AG08396 (cell line): ENCODE measurements at places on chromosomes 7 and 10.
A peak's percentile ranks its signal among the peaks of the same experiment; 100 is the strongest.

DNA sequence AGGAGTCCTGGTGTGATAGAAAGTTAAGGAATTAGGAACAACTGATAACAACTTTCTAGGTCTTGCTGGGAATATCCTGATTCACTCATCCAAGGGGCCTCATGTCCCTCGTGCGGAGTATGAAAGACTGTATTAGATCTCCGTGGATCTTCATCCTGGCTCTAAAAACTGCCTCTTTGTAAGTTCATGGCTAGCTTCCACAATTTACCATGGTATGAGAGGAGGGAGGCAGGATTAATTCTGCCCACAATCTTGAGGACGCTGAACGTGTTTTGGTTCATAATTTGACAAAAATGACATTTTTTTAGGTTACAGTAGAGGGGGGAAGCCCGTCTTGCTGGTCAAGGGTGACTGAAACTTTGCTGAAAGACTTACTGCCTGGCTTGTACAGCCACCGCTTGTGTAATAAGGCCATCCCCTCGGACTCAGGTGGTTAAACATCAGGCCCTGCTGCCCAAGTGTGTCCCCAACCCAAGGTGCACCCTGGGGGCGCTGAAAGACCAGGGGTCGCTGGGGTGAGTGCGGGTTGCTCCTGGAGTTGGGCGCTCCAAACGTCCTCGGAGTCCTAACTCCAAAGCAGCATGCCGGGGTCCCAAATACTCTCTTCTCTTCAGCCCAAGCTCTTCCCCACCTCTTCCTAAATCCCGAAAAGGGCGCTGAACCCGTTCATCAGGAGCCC is 733 bp downstream of the HIBADH start:
- DNase-seq: no peak

GRCh38 chr7:79668292-79668691 is 214.8 kb upstream of the MAGI2 start:
- no peak for DNase-seq

DNA sequence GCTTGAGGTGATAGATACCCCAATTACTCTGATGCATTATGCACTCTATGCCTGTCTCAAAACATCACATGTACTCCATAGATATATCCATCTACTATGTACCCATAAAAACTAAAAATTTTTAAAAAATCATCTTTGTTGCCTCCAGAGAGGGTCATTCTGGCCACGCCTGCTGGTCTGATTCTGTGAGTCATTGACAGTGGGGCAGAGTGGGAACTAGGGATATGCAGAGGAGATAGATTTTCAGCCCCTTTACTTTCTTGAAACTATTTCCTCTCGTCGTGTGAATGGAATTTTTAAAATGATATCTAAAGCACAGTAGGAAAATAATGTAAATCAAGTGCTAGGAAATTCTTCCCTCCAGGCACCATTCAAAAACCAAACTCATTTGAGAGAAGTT is 715.0 kb upstream of the NRP1 start:
- no peak for DNase-seq

DNA sequence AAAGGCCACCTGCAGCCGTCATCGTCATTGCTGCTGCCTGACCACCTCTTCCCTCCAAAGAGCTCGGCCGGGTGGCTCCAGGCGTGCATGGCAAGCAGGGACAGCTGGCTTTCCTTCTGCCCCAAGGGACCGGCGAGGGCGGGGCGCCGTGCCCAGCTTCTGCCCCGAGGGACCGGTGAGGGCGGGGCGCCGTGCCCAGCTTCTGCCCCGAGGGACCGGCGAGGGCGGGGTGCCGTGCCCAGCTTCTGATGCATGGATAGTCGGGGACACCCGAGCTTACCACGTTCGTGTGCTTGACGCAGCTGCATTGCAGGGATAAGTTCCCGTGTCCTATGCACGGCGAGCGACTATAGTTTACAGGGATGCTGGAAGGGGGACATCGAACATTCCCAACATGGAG is 27.0 kb downstream of the CFAP46 start:
- no peak for DNase-seq

GRCh38 chr10:23432166-23432565 is 6.7 kb upstream of the OTUD1 start:
- DNase-seq: no peak

- no peak for DNase-seq
Measured at GRCh38 chr7:129341212-129341611, 93.0 kb upstream of the STRIP2 start.

GRCh38 chr10:59873896-59874295 is 32.5 kb downstream of the CCDC6 start:
- DNase-seq: no peak

DNA sequence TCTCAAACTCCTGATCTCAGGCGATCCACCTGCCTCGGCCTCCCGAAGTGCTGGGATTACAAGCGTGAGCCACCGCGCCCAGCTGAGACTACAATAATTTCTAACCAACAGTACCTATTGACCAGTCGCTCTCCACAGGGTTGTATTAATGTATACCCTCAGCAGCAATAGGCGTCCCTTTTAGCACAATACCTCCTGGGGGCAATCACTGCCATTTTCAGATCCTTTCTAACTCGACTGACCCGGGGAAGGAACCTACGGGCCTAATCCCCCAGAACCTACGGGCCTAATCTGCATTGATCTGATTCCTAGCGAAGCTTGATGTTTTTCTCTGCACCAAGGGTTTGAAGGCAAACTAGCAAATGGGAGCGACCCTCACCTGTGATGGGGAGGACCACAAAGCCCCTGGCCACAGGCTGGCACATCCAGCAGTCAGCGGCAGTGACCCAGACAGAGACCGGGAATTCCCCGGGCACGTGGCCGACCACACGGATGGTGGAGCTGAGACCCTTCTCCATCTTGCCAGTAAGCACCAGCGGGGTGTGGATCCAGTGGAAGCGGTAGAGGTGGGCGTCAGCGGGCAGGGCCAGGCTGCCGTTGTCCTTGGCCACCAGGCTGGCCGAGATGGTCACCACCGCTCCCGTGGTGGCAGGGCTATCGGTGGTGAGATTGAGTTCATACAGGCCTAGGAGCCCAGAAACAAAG is 6.9 kb downstream of the TMEM130 start:
- no peak for DNase-seq

- no peak for DNase-seq
Measured at GRCh38 chr10:102621443-102622325, 22.6 kb upstream of the TRIM8 start.

- DNase-seq: no peak
Measured at GRCh38 chr10:125699562-125700143, 16.7 kb upstream of the TEX36 start.

DNA sequence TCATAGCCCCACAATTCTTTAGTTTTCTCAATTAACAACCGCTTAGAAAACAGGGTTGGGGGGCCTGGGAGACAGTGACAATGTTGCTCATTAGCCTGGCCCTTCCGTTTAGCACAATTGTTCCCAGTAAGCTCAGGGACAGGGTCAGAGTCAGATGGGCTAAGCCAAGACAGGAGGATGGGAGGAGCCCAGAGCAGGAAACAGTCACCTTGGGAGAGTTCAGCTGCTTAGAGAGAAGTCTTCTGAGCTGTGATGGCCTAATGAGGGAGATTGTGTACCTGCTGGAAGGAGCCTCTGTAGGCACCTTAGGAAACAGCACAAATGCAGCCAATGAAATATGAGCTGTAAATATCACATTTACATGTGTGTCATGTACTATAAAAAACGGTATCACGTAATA is 35.9 kb downstream of the SVOPL start:
- DNase-seq: no peak

- no peak for DNase-seq
Measured at GRCh38 chr7:41688012-41688625, 14.8 kb downstream of the INHBA start.

GRCh38 chr7:138195151-138195571 is 118.9 kb downstream of the AKR1D1 start:
- DNase-seq: no peak

DNA sequence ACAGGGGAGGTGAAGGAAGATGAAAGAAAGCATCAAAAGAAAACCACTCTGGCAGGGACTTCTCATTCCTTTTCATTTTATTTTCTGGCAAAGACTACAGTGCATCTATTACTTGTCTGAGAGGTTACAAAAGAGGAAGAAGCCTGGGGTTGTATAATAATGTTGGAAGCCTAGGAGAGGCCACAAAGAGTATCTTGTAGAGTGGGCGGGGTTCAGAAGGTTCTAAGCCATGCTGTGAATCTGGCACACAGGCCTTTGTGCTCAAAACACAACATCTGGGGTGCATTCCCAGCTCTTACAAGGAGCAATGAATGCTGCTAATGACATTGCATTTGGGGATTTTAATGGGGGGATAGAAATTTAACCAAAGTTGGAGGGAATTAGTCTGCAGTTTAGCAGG is 49.4 kb downstream of the MRPL32 start:
- DNase-seq: no peak

- no peak for DNase-seq
Measured at GRCh38 chr10:97538839-97539238, 33.7 kb upstream of the ANKRD2 start.

DNA sequence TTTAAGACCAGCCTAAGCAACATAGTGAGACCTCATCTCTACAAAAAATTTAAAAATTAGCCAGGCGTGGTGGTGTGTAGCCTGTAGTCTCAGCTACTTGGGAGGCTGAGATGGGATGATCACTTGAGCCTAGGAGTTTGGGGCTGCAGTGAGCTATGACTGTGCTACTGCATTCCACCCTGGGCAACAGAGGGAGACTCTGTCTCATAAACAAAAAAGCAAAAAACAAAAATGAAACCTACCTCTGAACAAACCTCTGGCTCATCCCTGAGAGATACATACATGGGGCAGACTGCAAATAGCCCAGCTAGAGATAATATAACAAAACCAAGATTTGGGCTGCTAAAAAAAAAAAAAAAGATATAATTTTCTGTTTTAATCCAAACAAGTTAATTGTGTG is 19.5 kb downstream of the C10orf67 start:
- DNase-seq: no peak

GRCh38 chr7:159040146-159040545 is 104.5 kb downstream of the VIPR2 start:
- DNase-seq: no peak

- peak; percentile 70 for DNase-seq
Measured at GRCh38 chr10:6201516-6201975, 1.2 kb upstream of the PFKFB3 start.

GRCh38 chr7:127447326-127447945 is 54.9 kb upstream of the ZNF800 start:
- peak; percentile 42 for DNase-seq

- no peak for DNase-seq
Measured at GRCh38 chr7:33892945-33893344, 12.4 kb upstream of the BMPER start.

GRCh38 chr10:49118430-49119074 is 3.2 kb upstream of the VSTM4 start:
- no peak for DNase-seq

- peak; percentile 48 for DNase-seq
Measured at GRCh38 chr10:114874827-114875411, 53.3 kb downstream of the FHIP2A start.

GRCh38 chr10:60555700-60556099 is 166.0 kb upstream of the ANK3 start:
- DNase-seq: no peak

GRCh38 chr10:99412099-99412498 is 18.3 kb downstream of the GOT1 start:
- no peak for DNase-seq

- no peak for DNase-seq
Measured at GRCh38 chr10:59155556-59155955, 20.9 kb upstream of the PHYHIPL start.

GRCh38 chr10:49050366-49050765 is 65.0 kb downstream of the VSTM4 start:
- no peak for DNase-seq

GRCh38 chr7:111329367-111330234 is 232.7 kb downstream of the IMMP2L start:
- DNase-seq: peak; percentile 2

GRCh38 chr7:121302214-121302745 is 26.5 kb upstream of the WNT16 start:
- peak; percentile 63 for DNase-seq

- no peak for DNase-seq
Measured at GRCh38 chr7:131364767-131365344, 37.2 kb downstream of the MKLN1 start.

GRCh38 chr7:16271990-16272665 is 149.2 kb downstream of the CRPPA start:
- no peak for DNase-seq

- DNase-seq: no peak
Measured at GRCh38 chr10:110241841-110242240, 34.4 kb downstream of the MXI1 start.

- no peak for DNase-seq
Measured at GRCh38 chr10:79047875-79048638, 20.7 kb upstream of the ZMIZ1 start.

DNA sequence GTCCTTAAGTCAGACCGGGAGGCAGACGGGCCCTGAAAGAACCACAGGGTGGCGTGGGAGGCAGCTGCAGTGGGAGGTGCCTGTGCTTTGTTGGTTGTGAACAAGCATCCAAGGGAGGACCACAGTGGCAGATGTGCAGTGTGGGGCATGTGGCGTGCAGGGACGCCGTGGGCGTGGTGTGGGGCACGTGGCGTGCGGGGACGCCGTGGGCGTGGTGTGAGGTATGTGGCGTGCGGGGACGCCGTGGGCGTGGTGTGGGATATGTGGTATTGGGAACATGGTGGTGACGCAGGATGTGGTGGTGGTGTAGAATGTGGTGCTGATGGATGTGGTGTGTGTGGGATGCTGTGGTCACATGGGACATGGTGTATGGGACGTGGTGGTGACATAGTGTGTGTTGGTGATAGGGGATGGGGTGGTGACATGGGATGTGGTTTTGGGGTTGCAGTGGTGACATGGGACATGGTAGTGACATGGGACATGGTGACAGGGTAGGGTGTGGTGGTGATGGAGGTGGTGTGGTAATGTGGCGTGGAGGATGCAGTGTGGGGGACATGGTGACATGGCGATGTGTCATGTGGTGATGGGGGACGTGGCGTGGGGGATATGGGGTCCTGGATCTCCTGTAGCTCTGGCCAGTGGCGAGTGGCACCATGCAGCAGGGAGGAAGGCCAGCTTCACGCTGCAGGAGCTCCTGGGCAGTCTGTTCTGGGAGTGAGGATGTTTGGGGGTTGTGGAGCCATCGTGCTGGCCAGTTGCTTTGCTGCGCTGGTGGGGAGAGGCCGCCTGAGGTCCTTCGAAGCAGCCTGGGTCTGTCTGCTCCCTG is 78.8 kb downstream of the INPP5A start:
- no peak for DNase-seq

- DNase-seq: no peak
Measured at GRCh38 chr10:20822825-20823224, 74.3 kb downstream of the NEBL start.

DNA sequence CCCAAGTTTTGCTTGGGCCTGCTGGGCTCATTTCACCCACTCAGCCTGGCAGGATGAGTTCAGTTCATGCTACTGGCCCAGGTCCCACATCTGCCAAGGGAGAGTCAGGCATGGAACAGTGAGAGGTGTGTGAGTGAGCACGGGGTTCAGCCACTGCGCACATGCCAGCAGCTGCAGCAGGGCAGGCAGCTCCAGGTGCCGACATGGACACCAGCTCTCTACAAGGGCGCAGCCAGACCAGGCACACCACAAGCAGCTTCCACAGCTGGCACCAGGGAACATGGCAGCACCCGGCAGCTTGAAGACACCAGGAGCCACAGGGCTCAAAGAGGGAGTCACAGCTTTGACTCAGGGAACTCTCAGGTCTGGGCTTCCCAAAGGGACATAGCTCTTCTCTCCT is 938.0 kb downstream of the SORCS3 start:
- no peak for DNase-seq

- no peak for DNase-seq
Measured at GRCh38 chr7:159112136-159113011, 32.3 kb downstream of the VIPR2 start.

GRCh38 chr10:17455015-17455520 is 673 bp upstream of the ST8SIA6 start:
- DNase-seq: no peak
